Activated naive CD4-positive, alpha-beta T cell (primary cell): ENCODE measurements at places on chromosomes 7 and 10.

- DNase-seq = no peak
Measured at GRCh38 chr10:54402576-54402975, 398.5 kb downstream of the PCDH15 start.

GRCh38 chr7:120724448-120724847 lies 133.5 kb downstream of the TSPAN12 start:
- no peak for DNase-seq

DNA sequence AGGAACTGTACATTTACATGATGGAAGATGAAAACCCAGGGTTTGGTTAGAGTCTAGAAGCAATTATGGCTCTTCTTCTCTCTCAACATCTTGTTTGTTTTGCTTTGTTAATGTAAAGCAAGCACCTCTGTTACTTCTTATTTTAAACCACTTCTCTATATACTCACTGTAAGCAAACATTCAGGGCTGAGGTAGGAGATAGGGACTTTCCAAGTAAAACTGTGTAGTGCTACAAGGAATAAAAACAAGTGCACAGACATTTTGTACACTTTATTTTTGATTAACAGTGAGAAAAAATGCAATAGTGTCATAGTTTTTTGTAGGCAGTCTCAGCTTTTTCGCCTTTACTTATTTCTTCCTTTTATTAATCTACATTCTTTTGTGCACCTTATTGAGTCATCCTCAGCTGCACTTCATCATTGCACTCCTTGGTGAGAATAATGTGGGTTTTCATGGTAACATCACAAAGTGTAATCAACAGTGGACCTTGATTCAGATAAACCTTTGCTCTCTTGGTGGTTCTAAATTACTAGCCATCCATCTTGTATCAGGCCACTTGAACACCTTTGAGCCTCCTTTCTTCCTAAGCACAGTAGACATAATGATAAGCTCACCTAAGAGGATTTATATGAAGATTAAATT lies 52.9 kb downstream of the ELMO1 start:
- DNase-seq = no peak

DNA sequence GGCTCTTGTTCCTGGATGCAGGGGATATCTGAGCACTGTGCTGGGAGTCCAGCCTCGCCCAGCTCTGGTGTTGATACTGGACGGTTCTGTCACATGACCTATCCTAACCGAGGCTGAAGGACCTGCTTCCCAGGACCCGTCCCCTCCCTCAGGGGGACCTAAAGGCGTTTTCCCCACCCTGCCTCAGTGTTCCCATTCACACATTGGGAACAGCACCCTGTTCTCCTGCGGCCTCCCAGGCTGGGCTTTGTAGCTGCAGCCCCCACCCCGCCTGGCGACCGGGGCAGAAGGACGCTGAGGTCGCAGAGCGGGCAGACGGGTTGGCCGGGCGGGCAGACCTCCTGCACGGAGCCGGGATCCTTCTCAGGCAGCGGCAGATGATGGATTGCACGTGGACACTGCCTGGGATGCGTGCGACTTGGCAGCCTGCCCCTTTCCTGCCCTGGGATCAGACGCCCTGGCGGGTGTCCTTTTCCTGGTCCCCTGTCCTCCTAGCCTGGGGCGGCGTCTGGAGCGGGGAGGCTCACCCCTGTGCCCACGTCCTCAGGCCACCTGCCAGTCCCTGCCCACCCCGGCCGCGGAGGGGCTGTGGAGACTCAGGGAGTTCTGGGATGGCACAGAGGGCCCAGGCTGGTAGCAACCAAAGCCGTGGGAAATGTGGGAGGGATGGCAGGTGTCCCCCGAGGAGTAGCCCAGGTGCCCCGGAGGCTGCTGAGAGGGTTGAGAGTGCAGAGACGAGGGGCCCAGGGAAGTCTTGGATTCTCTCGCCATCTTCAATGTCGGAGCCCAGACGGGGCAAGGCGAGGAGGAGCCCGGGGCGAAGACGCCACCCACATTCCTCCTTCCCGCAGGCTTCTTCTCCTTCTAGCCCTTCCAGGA lies 17.2 kb upstream of the PSMG3 start:
- DNase-seq = no peak

DNA sequence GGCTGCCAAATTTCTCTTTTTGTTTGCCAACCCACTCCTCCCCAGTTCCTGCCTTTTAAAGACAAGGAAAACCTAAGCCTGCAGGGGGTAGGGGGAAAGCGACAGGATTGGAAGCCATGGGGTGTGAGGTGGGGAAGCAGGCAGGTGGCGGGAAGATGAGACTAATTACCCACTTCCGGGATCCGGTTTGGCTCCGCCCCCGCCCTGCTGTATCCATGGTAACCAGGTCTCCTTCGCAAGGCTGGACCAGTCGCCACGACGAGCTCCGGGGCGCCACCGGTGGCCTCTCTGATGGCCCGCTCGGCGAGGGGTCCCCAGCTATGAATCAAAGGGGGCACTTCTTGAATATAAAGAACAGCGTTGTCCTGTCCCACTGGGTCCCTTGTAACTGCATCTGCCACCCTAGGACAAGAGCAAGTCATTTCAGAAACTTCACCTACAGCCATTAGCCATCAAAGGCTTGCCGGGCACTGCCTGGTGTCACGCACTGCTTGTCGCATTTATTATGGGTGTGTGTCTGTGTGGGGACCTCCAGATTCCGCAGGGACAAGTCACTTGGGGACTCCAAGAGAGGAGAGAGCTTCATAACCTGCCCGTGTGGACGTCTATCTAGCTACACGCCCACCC lies 55.4 kb upstream of the LMTK2 start:
- DNase-seq = no peak

- DNase-seq = no peak
Measured at GRCh38 chr10:48456808-48457761, 147.8 kb downstream of the ARHGAP22 start.

DNA sequence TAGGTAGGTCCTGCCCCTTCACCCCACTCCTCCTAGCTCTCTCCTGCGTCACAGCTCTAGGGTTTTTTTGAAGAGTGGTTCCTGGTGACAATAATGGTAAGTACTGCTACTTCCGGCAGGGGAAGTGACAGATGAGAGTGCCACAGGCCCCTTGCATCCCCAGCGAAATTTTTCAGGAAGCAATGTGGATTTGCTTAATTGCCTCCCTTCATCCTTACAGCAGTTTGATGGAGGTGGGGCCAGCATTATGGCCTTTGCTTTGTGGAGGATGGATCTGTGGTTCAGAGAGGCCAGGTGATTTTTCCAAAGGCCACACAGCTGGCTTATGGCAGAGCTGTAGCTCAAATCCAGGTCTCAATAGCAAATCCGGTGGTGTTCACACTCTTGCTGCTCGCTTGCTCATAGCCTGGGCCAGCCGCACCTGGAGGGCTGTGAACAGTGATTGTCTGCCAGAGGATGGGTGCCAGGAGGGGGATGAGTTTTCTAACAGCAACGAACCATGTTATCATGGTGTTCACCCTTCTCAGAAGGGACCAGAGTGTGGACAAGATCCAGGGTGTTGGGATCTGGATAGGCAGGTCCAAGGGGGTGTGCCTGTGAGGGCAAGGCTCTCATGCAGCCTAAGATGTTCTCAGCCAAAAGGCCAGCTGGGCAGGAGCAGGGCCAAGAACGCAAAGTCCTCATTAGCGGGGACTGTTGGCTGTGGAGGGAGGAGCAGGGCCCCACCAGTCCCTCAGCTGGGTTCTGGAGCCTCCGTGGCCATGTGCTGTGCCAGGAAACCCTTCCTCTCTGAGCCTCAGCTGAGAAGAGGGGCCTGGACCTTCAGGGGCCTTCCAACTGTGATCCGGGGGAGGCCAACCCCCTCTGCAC lies 89.0 kb downstream of the EMX2 start:
- no peak for DNase-seq

DNA sequence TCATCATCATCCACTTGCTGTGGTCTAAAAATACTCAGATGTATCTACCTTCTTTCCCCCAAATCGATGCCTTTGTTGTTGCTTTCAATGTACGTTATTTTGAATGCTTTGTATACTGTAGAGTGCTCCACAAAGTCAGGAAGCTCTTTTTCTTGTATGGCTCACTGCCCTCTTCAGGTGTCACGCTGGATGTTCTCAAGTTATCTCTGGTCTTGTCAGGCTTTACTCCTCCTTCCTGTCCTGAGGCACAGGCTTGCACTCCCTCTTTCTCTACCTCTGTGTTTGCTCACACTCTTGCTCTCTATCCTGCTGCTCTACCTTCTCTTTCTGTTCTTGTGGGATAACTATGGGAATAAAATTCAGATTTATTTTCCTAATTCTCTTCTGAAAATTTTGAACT lies 381.3 kb downstream of the NRG3 start:
- no peak for DNase-seq

DNA sequence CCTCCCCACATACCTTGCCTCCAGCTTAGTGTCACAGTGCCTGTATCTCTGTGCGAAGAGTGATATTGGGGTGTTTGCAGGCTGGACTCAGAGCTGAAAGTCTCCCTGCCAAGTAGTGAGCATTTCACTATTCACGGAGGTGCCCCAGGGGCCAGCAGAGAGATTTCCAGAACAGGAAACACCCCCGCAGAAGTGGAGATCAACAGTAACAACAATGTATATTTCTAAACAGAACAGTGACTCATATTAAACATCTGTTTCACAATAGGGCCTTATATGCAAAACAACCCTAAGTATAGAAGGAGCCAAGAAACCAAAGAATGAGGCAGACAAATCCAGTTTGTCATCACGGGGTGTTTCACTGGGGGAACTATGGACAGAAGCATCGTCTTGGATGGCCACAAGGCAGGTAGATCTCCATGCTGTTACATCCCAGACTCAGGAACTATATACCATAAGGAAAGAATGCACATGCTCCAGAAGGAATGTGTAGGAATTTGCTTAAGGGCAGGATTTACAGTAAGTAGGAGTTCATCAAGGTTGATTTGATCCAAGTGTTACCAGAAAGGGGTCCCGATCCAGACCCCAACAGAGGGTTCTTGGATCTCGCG lies 29.3 kb upstream of the CCL24 start:
- DNase-seq = no peak

GRCh38 chr7:51789489-51789888 lies 472.9 kb upstream of the COBL start:
- no peak for DNase-seq

GRCh38 chr7:28106321-28106829 lies 74.2 kb downstream of the JAZF1 start:
- no peak for DNase-seq

- no peak for DNase-seq
Measured at GRCh38 chr10:123327896-123328295, 173.7 kb downstream of the BUB3 start.

GRCh38 chr10:32142646-32143045 lies 86.4 kb upstream of the KIF5B start:
- DNase-seq = no peak

DNA sequence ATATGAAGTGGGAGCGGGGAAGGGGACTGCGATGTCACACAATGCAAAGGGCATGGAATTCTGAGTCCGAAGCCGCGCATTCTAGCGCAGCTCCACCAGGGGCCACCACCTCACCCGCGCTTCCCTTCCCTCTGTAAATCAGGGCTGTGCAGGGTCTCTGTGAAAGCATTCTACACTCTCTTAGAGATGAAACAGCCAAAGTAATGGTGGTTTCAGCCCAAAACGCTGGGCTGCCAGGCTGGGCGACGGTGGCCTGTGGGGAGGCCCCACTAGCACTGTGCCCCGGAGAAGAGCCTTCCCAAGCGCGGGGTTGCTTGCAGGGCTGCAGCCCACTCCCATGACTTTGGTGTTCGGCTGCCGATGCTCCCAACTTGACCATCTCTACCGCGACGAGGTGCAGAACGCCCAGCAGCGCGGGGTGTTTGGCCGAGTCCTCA lies 11.4 kb downstream of the ATG9B start:
- DNase-seq = no peak

GRCh38 chr10:48801001-48801421 lies 116.3 kb downstream of the WDFY4 start:
- DNase-seq = no peak

DNA sequence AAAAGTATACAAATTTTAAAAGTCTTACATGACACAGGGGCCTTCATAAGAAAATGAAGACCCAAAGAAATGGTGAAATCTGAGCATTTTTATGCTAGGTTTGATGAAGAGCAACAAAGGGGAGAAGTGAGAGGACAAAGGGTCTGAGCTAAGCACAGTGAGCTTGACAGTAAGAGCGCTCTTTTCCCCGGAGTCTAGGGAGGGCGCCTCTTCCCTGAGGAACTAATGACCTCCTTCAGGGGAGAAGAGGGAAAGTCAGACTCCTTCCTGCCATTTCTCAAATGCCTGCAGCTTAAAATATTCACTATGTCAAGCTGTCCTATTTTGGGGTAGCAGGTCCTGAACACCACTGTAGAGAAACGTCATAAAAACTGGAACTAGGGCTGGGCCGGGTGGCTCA lies 18.1 kb upstream of the PAXIP1 start:
- no peak for DNase-seq

GRCh38 chr10:34916314-34916713 lies 101.2 kb upstream of the PARD3 start:
- no peak for DNase-seq

GRCh38 chr7:78066599-78066998 lies 268.0 kb downstream of the PHTF2 start:
- no peak for DNase-seq

DNA sequence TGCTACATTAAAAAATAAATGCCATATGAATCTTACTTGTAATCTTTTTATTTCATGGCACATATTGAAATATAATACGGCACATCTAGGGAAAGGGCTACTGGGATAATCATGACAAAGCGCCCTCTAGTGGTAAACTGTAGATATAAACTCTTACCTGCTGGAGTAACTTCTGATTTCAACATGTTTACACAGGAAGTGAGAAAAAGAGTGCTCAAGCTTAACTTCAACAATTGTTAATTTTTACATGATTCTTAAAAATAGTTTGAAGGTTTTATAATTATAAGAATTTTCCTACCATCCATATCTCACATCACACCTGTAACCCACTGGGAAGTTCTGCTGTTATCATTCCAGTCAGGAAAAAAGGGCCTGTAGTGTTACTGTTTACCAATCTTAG lies 2.0 kb upstream of the HEPACAM2 start:
- DNase-seq = no peak

DNA sequence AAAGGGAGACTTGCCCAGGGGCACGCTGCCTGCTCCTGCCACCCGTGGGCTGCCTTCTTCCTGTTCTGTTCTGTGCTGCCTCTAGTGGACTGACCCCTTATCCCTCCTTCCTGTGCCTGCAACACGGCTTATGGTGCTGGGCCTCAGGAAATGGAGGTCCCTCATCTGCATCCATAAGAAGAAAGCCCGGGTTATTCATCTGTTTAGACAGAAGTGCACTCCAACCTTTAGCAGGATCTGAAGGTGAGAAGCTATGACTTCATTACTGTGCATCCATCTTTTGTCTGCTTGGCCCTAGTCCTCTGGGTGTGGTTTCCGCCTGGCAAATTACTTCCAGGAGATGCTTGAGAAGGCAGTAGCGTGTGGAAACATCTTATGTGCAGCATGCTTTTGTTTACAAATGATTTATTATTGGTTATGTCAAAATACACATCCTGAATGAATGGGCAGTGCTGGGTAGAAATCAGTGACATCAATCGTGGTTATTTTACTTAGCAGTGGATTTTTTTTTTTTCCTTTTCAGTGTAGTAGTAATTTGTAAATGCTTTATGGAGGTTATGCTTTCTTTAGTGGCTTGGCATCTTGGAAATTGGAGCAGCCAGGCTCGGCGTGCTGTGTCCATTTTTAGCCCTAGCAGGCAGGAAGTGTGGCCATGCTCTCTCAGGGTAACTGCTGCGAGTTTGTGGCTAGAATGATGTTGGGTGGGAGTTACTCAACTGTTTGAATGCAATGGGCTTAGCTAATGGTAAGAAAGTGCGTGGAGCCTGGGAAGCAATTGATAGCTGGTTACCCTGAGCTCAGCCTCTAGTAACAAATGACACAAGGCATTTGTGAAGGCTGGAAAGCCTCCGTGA lies 12.7 kb downstream of the PTPRE start:
- DNase-seq = no peak
